ENCODE measurements at places on chromosomes 4 and X.

- DNase-seq: peak; percentile 50
Measured at GRCh38 chr4:133146574-133147241, 2.4 kb upstream of the PCDH10 start.

- no peak for DNase-seq
Measured at GRCh38 chr4:67576538-67576937, 18.0 kb downstream of the STAP1 start.

- DNase-seq: peak; percentile 45
Measured at GRCh38 chrX:145002771-145003170, 244.5 kb upstream of the SPANXN1 start.

GRCh38 chrX:42748067-42748850 lies 29.7 kb downstream of the PPP1R2C start:
- peak; percentile 53 for DNase-seq

GRCh38 chr4:123524958-123525628 lies 128.5 kb downstream of the SPRY1 start:
- no peak for DNase-seq

DNA sequence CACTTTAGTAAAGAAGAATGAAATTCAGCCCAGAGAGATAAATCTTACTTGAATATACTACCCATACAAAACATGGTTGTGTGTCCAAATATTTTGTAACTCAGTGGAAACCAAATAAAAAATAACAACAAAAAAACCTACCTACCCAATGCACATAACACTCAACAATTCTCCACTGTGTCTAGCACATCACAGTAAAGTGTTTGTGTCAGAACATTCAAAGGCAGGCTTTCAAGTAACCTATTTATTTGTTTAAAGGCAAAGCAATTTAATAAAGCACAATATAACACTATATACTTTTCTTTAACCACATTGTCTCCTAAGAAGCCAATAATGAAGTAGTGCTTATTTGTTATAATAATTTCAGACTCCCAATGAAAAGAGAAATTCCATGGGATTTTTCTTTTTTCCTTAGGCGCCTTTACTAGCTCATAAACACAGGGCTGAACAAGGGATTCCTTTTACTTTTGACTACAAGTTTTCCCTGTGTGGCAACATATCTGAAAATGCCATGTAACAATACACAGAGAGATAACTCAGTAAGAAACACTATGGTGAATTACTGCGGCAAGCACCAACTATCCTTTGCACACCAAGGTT lies 13.7 kb downstream of the RASGEF1B start:
- DNase-seq: no peak

Data from fibroblast of mammary gland (primary cell).